ENCODE measurements at places on chromosomes 11 and 22. TPM values are rescaled to one million over a fixed set of nuclear protein-coding genes. Genes with fewer than 3 reads are reported as not detected.

DNA sequence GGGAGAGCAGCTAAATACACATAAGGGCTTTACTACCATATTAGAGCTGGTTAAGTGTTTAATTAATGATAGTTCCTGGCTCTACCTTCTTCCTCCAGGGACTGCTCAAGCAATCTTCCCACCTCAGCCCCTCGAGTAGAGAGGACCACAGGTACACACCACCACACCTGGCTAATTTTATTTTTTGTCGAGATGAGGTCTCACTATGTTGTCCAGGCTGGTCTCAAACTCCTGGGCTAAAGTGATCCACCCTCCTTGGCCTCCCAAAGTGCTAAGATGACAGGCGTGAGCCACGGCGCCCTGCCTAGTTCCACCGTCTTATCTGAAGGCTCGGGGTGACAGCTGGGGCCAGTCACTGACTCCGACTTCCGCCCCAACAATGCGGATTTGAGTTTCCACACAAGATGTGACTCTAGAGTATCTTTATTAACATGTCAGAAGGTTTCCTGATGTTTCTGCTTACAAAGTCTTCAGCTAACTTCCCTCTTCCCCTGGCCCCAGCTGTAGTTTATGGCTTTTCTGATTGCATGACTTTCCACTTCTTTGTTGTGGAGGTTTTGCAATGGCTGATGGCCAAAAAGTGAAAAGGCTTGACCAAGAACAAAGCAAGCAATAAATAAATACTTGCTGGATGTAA is 16.8 kb downstream of the TPST2 start:
- DNase-seq: peak; percentile 21

KCNK4 gene
- not detected for polyA plus RNA-seq

MUC6 gene
- polyA plus RNA-seq: not detected

HBD gene
- polyA plus RNA-seq: 53.4 TPM

SEC14L2 gene
- polyA plus RNA-seq: 17.3 TPM

POTEH gene
- not detected for polyA plus RNA-seq

SLC5A4 gene
- 0.02 TPM for polyA plus RNA-seq
